ENCODE measurements at places on chromosomes 12 and 14.

DNA sequence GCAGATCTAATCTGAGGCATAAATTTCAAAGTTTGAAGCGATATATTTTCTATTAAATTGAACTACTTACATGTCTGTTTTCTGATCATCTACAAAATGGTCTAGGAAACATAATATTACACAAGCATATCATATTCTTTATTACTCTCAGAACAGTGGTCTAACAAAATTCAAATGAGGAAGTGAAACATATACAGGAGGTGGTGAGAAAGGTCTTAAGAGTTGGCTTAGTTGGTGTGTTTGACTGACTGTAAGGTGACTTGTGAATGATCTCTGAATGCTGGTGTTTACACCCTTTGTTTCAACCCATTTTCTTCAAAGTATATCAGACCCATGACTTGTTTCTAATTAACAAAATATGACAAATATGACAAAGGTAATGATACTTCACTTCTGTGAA, 1156.8 kb downstream of the SLC16A7 start:
- DNase-seq: no peak

DNA sequence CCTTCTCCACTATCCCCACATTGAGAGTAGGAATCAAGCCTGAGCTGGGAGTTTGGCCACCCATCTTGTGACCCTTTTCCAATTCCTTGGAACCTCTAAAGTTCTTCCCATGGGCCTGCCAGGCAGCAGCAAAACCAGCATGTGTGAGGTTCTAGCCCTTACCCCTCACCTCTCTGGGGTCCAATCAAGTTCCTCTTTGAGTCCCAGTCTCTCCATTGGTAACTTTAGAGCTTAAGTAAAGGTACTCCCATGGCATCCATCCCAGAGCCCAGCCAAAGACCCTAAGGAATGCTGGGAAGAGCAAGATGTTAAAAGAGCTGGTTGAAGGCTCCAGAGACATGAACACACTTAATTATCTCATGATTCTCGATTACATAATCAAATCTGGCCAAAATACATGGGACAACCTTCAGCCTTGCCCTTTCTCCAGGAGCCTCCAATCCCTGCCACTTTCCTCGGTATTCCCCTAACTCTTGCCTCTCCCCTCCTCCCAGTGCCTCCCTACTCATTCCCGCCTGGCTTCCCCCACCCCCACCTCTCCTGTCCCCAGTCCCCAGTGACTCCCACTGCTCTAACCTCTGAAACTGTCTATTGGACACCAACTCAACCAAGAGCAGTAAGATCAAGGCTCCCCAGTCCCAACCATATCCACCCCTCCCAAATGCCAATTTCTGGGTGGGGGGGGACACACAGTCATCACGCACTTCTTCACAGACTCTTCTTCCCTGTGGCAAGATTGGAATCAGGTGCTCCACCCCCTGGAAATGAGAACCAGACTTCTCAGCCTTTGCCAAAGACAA, 4.8 kb upstream of the TNS2 start:
- DNase-seq: no peak

DNA sequence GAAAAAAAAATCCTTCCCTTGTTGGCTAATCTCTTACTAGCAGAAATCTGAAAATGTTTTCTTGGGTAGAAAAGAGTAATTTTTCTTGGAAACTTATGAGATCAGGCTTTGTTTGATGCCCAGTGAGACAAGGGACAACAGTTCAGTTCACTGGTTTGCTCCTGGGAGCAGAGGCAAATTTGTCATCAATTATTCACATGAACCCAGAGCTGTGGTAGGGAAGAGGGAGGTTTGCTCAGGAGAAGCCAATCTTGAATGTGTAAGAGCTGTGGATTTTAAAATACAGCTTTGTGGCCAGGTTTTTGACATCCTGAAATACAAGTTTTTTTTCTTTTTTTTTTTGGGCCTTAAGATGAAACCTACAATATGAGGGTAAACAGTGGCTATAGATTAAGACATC, 426.6 kb downstream of the ATP23 start:
- peak; percentile 42 for DNase-seq

DNA sequence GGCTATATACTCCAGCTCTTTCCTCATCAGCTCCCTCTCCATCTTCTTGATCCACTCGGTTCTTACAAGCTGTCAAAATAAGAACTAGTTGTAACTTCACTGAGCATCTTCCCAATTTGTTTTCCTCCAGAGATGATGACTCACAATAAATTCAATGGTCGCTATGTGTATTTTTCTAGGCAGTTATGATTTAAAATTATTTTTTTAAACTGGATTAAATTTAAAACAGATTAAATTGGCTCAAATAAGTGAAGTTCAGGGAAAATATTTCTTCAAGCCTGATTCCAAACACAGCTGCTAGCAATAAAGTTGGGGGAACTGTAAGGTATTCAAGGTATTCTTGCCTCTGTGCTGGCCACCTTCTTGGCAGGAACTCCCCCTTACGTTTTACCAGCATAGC, 717.7 kb upstream of the USP15 start:
- no peak for DNase-seq

DNA sequence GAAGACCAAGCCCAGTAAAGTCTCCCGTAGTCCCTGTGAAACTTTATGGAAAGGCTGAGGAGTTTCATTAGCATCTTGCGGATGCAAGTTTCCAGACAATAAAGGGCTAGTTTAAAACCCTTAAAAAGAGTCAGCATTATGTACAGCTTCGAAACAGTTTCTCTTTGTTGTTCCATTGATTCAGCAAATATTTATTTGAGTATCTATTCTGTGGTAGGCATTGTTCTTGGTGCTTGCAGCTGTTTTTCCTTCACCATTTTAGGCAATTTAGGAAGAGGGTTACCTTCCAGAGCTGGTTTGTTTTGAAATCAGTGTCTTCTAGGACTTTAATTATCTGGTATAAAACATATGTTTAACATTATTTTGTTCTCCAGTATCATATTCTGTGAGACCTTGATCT, 1.5 kb downstream of the SLIRP start:
- DNase-seq: no peak

DNA sequence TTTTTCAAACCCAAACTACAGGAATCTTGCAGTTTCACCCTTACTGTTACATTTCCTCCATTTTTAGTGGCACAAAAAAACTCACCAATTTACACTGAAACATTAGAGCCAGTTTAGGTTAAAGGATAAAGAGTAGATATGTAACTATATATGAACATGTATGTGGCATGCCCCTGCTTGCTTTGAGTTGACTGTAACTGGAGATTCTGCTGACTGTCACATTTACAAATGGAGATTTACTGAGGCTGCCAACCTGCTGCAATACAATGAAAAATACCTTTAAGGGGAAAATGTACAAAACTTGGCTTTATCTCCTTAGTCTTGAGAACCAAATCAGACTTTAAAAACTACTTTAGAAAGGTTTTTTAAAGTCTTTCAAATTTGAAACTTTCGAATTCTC, 28.3 kb downstream of the STON2 start:
- no peak for DNase-seq

All from stromal cell of bone marrow (primary cell).